Stimulated activated CD8-positive, alpha-beta memory T cell treated with anti-CD3 and anti-CD28 coated beads, Interleukin-7, amount 100 ng/mL, for 48 hours (primary cell): ENCODE measurements at places on chromosomes 2 and 18.
A peak's percentile ranks its signal among the peaks of the same experiment; 100 is the strongest.

DNA sequence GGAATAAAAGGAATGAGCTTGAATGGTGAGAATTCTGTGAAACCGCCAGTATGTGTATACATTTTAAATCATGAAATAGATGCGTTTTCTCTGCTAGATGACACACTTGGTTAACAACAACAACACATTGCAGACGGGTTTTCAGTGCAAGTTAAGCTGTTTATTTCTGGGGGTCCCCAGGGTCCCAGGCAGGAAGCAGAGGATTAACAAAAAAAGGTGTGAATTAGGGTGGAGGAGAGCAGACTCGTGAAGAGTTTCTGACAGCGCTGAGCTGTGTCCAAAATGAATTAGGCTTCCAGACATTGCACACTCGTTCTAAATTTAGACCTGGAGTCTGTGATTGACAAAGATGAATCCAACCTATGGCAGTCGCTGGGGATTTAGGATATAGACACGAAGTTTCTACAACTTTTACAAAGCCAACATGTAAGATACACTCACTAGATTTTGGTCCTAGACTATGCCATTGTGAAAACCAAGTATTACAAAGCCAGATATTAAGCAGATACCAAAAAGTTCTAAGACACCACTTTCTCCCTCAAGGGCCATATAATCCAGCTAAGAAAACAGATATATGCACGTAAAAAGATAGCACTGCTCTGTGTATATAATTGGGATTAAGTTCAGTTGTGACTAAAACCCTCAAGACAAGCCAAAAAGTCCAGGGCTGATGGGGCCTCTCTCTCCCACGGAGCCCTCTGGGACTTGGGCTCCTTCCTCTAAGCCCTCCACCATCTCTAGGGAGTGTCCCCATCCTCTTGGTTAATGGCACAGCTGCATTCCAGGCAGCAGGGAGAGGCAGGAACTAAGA lies 120.2 kb downstream of the ACAA2 start:
- DNase-seq = no peak

- no peak for DNase-seq
These were observed 166.5 kb downstream of the SEPTIN10 start for GRCh38 chr2:109447251-109447661.

- DNase-seq = no peak
These were observed 21.6 kb upstream of the CACNB4 start for GRCh38 chr2:152120430-152120829.

DNA sequence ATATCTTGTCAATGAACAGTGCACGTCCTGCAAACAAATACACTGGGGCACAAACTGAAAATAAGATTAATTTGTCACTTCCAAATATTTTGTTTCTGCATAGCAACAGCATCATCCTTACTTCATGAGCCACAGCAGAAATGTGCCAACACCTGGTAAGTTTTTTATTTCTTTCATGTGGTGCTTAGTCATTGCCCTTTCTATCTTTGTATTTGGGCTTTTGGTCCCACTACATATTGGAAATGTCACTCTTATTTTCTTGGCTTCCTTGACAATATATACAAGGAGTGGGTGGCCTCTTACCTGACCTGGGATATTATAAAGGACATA lies 208.0 kb downstream of the RBM43 start:
- no peak for DNase-seq

GRCh38 chr2:8860239-8860638 lies 22.8 kb upstream of the KIDINS220 start:
- no peak for DNase-seq

- no peak for DNase-seq
These were observed 210.5 kb upstream of the GATA6 start for GRCh38 chr18:21958707-21959450.

DNA sequence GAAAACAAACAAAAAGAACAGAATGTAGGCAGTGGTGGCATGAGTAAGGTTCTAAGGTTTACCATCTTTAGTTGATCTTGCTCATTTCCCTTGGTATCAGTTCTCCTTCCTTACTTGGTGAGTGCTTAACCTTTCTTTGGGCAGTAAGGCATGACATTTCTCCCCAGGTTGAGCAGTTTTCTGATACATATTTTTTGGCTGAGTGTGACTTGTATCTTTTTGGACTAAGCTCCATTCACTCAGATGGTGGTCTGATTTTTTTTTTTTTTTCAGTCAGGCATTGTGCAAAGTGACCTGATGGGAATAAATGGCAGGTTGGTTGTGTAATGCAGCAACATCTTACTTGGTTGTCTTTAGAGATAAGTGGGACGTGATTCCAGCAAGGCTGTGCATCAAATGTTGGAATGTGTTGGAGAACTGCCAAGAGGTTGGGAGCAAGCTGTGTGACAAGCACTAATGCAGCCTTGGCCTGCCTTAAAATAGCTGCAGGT lies 15.1 kb downstream of the SPTBN1 start:
- DNase-seq = no peak

- no peak for DNase-seq
These were observed 115.7 kb downstream of the CMPK2 start for GRCh38 chr2:6749962-6750361.

GRCh38 chr2:195666113-195666712 lies 9.2 kb downstream of the SLC39A10 start:
- no peak for DNase-seq

DNA sequence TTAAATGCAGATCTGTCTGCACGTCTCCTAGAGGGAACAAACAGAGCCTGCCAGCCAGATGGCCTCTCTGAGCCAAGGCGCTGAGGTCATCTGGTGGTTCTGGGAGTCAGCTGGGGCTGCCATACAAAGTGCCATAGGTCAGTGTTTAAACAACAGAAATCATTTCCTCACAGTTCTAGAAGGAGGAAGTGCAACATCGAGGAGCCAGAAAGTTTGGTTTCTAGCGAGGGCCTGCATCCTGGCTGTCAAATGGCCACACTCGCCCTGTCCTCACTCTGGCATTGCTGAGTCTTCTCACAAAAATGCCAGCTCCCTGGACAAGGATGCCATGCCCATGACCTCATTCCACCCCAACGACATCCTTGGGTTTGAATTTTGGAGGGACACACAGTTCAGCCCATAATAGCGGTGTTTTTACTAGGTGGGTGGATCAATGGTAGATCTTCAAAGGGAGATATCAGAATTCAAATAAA lies 59.6 kb downstream of the MYT1L start:
- no peak for DNase-seq

DNA sequence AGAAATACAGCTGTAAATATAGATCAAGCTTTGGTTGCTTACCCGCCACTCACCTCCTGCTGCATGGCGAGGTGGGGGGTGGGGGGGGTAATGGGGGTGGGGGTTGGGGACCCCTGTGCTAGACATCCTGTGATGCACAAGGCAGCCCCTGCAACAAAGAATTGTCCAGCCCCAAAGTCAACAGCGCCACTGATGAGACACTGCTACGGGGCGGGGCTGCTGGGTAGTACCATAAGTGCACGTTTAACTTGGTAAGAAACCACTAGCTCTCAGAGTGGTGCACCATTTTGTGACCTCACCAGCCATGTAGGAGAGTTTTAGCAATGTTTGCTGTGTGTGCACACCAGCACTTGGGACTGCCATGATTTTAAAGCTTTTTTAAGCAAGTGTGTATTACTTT lies 40.3 kb downstream of the SNORC start:
- DNase-seq = no peak

DNA sequence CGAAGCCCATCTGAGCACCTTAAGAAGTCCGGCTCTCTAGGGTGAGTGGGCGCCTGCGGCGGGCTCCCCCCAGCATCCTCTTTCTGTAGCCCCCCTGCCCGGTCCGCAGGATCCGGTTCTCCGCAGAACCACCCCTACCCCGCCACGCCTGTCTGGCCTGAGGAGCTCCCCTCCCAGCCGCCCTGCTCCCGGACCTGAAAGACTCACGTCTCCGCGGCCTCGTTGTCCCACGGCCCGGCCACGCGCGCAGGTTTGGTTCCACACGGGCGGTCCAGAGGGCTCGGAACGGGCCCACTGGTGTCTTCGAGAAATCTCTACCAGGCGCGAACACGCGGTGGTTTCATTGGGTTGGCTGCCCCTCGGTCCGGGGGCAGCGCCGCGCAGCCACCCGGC lies 237 bp downstream of the SLC39A6 start:
- DNase-seq = no peak

- DNase-seq = no peak
These were observed 487.6 kb downstream of the THSD7B start for GRCh38 chr2:137252934-137253333.

DNA sequence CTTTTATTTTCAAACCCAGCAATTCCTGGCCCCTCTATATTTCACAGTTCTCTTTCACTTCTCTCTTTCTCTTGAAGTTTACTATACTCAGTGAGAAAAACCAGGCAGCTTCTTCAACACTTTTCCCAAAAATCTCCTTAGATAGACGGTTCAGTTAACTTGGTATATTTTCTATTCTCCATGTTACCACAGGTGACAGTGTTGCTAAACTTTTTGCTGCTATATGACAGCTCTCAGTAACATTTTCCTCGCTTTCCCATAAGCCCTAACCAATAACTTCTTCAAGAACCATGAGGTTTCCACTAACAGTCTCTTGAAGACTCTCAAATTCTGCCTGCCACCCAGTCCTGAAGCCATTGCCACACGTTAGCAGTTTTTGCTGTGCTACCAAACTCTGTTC lies 45.8 kb downstream of the CYBRD1 start:
- DNase-seq = no peak

GRCh38 chr2:218569038-218569431 lies 396 bp downstream of the CNOT9 start:
- DNase-seq = peak; percentile 56

- DNase-seq = no peak
These were observed 22.6 kb downstream of the MTX2 start for GRCh38 chr2:176291809-176292283.

DNA sequence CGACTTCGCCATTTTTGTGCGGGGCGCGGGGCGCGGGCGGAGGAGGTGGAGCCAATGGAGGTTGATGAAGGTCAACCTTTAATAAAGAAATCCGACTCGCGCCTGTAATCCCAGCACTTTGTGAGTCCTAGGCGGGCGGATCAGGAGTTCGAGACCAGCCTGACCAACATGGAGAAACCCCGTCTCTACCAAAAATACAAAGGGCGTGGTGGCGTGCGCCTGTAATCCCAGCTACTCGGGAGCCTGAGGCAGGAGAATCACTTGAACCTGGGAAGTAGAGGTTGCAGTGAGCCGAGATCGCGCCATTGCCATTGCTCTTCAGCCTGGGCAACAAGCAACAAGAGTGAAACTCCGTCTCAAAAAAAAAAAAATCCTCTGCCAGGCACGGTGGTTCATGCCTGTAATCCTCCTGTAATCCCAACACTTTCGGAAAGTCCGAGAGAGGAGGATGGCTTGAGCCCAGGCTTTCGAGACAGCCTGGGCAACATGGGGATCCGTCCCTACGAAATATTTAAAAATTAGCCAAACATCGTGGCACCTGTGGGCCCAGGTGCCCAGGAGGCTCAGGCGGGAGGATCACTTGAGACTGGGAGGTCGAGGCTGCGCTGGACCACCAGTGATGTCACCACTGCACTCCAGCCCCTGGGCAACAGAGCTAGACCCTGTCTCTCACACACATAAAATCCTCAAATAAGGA lies 493 bp upstream of the PREB start:
- no peak for DNase-seq

GRCh38 chr2:54434711-54435110 lies 21.4 kb upstream of the SPTBN1 start:
- no peak for DNase-seq

DNA sequence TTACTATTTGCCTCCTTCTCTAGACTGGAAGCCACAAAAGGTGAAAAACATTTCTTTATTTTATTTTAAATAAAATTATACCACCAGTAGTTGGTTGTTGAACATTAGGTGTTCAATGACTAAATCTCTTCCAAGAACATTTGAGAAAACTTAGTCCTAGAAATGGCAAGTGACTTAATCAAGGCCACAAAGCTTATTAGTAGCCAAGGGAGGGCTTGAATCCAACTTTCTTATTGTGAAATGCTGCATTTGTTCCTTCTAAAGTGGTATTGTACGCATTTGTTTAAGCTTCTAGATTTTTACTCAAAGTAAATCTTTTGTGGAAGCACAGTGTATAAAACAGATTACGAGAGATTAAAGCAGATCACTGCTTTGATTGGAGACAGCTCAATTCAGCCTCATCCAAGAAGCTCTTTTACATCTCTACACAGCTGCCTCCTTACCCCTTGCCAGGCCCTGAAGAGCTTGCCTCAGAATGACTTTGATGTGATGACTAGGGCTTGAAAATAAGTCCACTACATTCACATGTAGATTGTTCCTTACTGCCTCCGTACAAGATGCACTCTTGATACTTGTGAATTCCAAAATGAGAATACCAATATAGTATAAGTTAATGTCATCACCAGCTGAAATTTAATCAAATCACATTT lies 244.8 kb downstream of the XIRP2 start:
- no peak for DNase-seq

DNA sequence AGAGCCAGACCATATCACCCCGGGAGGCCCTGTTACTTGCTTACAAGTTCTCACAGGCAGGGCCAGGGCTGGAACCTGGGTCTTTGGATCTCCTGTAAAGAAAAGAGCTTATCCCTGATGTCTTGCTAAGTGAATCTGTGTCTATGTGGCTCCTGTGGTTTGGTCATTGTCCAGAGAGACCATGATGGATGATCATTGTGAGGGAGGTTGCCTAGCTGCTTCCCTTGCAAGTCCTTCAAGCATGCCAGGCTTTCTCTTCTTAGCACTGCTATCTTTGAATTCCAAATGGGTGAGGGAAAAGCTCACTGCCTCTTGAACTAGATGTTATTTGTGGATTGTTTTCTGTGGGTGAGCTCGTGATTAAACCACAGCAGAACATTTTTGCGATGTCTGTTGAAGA lies 151.6 kb downstream of the FSHR start:
- no peak for DNase-seq

DNA sequence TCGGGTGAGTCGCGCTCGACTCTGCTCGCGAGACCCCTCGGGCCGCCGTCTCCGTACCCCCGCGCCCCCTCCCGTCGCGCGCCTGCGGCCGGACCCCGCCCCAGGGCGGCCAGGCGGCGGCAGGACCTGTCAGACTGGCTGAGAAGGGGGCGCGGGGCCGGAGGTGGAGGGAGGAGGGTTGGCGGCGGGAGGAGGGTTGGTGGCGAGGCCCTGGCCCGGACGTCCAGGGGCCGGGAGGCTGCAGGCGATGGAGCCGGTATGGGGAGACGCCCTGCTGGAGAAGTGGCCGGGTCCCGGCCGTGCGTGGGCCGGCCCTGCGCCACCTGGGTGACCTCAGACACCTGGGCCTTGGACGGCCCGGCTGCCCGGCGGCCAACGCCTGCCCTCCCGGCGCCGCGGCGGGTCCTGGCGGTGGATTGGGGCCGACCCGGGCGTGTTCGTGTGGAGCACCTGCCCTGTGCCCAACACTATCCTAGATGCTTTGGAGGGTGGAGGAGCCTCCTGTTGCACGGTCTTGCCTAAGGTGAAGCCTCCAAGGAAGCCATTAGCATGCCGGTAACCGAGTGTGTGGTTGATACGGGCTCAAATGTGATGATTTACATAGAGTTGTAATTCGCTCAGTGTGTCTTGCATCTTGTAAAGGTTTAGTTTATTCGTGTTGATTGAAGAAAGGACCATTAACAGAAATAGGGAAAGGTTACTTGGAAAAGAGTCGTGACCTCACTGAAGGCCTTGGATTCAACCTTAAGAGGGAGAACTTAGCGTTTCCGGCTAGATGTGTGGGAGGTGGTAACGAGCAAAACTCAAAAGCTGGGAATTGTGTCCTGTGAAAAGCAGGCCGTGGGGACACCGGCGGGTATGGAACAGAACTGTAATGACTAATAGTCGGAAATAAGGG lies 550 bp downstream of the MYL12B start:
- no peak for DNase-seq
